ENCODE measurements at places on chromosomes 5 and 9.

- peak; percentile 56 for DNase-seq
Measured at GRCh38 chr5:151271336-151271735, 18.4 kb downstream of the GM2A start.

- no peak for DNase-seq
Measured at GRCh38 chr9:5446451-5447236, 3.7 kb upstream of the CD274 start.

GRCh38 chr5:98905857-98906688 lies 22.7 kb downstream of the CHD1 start:
- peak; percentile 83 for DNase-seq

GRCh38 chr5:165161204-165161603 lies 1655.8 kb downstream of the MAT2B start:
- DNase-seq, result no peak

DNA sequence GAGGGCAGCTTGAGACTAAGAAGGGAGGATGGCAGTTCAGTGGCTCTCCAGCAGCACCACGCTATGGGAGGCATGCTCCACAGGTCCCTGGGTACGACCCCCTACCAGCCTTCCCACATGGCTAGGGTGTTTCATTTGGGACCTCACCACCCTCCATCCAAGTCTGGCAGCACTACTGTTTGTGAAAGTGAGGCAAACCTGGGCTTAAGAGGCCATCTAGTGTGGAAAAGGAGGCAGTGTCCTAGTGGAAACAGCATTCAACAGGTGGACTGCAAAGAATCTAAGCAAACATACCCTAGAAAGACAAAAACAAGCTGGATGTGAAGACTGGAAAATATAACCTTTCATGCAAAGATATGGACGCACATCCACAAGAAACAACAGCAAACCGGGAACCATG lies 4.8 kb upstream of the C5orf47 start:
- DNase-seq, result no peak

GRCh38 chr9:77435277-77435676 lies 212.8 kb downstream of the GNA14 start:
- DNase-seq, result no peak

DNA sequence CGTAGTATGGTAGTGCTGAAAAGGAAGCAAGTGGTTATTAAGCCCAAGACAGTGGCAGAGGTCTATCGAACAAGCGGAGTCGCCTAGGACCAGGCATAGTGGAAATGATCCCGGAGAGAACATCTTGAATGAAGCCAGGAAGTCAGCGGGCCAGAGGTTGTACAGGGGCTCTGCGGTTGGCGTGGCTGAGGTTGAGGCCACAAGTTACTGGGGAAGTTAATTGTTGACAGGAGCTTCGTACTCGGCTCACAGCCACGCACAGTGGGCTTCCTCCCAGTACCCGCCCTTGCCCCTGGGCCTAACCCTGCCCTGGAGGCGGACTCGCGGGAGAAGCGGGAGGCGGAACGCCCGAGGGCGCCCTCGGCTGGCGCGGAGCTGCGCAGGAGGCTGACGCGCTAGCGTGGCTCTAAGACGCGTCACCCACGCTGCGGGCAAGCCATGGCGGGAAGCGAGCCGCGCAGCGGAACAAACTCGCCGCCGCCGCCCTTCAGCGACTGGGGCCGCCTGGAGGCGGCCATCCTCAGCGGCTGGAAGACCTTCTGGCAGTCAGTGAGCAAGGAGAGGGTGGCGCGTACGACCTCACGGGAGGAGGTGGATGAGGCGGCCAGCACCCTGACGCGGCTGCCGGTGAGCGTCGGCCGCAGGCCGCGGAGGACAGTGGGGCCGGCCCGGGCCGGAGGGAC lies at the start of gene FBXO4:
Gene FBXO4 (plus strand): TSS at position 410 of the 683 bp plus-strand sequence. CDS start 29 bp downstream, at position 439.
- peak; percentile 84 for DNase-seq

- no peak for DNase-seq
Measured at GRCh38 chr5:119289438-119290044, 66.3 kb upstream of the TNFAIP8 start.

- no peak for DNase-seq
Measured at GRCh38 chr9:81499594-81499993, 189.8 kb downstream of the TLE1 start.

DNA sequence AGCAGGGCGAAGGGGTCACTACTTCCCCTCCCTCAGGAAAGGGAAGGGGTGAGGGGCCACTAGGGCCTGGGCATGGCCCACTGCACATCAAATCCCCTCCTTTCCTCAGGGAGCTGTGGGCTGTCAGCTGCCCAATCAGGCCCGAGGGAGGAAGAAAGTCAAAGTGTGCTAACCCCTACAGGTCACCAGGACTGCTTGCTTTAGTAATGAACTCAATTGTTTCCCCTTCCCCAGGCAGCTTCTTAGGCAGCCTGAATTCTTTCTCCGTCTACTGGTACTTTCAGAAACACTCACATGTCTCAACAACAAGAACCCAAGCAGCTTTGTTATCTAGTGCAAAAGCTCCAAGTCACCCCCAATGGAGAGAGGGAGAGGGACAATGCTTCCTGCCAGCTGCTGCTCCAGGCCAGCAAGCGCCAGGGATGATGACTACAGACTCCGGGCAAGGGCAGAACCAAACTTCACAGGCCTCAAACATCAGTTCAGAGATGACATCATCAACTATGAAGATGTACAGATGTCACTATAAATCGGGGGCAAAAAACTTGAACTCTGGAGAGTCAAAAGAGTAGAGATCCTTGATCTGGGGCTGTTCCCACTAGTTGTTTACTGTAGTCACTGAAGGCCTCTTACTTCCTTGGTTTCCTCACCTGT lies 100.7 kb downstream of the SLIT3 start:
- no peak for DNase-seq

DNA sequence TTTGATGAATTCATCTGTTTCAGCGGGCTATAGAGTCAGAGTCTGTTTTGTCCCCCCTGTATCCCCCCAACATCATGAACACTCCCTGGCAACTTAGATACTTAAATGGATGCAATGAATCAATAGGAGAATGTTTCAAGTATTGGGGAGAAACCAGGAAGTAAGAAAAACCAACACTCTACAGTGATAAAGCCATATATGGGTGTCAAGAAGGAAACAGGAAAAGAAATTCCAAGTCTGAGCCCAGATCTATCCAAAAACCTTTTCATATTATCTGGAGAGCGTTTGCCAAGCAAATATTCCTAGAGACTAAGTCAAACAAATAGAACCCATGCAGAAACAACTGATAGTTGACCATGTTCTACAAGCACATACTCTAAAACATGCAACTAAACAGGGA lies 2.3 kb upstream of the GNAQ start:
- DNase-seq, result no peak

DNA sequence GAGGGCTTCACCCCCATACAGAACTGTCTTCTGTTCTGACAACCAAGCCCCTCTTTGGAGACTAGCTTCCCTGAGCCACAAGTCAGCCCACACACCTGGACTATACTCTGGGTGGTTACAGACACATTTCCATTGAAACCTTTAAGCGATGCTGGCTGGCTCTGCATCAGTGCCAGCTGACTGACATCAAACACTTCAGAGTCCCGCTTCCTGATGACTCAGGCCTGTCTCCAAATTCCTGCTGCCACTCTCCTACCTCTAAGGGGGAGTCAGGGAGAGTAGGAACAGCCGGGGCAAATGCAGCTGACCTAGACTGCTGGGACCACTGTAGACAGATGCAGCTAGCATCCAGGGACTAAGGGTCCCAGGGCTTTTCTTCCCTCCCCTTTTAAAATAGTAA lies 59.4 kb downstream of the SIL1 start:
- no peak for DNase-seq

DNA sequence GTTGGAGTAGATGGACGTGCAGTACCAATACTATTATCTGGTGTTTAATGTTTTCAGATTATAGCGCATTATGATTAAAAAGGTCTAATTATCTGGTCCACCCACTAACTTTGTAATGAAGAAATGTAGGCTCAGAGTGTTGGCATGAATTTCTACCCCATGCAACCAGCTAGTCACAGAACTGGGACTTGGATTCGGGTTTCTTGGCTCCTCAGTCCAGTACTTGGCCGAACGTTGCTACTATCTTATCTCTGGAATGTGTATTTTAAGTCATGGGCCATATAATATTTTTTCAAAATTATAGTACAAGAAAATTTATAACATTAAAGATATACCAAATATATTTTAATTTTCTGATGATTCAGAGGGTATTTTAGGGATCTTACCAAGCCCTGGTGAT lies 657.5 kb upstream of the DMAC1 start:
- no peak for DNase-seq

- no peak for DNase-seq
Measured at GRCh38 chr5:106418196-106418595, 1252.5 kb downstream of the EFNA5 start.

DNA sequence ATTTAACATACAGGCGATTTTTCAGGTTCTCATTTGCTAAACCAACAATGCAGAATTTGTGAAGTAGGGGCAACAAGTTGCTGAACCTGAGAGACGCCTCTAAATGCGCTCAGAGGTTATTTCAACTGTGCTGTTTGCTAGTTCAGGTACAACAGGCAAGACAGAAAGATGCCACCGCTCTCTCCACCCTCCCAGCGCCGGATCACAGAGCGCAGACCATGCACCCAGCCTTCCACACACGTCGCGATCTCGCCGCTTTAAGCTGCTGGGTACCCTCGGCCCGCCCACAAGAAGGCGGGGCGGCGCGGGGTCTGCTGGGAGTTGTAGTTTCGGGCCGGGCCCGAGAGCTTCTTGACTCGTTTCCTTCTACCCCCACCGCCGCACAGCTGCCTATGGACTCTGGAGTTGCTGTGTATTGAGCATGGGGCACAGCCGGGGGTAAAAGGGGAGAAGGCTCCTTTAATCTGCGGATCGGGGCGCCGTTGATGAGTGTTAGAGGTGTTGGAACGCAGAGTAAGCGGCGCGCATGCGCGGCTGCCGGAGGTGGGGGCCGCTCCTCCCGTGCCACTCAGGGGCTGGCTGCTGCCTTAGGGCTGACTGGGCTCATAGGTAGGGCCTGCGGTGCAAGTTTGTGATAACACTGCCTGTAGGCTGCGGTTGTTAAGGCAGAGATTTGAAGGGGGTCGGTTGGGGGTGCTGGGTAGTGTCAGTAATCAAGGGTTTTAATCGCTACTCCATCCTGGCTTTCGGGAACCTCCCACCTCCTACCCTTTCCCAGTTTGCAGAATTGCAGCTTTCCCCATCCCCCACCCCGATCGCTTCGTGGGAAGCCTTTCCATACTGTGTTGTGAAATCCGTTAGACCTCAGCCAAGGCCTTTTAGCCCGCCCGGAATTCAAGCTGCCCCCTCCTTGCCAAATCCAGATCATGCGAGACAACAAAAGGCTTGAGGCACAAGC lies 40.3 kb upstream of the ABCA1 start:
- DNase-seq, result peak; percentile 92

DNA sequence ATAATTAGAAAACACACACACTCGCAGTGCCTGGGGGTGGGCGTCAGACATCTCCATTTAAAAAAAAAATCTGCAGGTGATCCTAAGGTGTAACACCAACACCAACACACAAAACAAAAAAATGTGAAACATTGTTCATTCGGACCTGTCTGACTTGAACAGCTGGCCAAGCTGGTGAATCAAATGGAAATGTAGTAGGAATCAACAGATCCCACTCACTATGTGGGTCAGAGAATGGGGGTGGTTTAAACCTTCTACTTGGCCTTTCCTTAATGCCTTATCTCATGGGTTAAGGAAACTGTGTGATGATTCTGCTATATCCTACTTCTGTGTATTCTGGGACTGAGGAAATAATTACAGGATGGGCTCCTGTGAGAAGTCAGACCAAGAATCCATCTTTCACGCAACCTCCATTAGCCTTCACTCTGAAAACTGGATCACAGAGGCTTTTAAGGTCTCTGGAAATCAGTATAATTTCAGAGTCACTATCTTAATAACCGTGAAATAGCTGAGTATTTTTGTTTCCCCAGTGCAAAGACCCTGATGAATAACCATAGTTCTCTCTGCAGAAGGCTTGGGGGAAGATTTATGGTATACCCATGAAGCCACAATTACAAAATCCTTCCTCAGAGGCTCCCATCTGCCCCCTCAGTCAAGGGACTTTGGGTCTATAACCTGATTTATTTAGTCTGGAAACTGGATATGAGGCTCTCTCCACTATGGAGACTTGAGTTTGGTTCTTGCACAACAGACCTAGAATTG lies 17.2 kb upstream of the MCCC2 start:
- no peak for DNase-seq

DNA sequence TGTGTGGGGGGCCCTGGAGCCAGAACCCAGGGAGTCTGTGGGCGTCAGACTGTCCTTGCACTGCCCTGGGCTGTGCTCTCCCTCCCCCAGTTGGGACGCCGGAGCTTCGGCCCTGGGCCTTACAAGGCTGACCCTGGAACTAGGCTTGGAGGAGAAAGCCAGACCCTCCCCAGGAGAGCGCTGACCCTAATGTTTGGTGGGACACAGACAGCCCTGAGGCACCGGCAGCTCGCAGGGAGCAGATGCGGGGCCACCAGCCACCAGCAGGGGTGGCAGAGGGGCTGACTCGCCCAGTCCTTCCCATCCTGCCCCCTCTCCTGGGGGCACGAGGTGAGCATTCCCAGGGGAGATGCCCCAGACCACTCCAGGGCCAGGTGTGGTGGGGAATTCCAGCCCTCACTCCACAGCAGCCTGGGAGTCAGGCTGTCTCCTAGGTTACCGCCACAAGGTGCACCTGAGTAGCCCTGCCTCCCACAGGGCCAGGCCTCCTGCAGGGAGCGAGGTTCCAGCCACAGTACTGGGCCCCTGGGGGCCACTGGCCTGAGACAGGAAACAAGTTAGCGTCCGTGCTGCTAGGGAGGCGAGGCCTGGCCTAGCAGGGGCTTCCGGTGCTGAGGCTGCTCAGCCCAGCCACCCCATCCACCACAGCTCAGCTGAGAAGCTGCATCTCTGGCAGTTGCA lies 134.6 kb downstream of the OLFM1 start:
- no peak for DNase-seq

GRCh38 chr5:39608024-39608423 lies 183.2 kb upstream of the DAB2 start:
- DNase-seq, result peak; percentile 13

GRCh38 chr5:157963761-157964160 lies 104.8 kb upstream of the CLINT1 start:
- peak; percentile 30 for DNase-seq

GRCh38 chr5:154214371-154215106 lies 24.0 kb downstream of the GALNT10 start:
- peak; percentile 23 for DNase-seq

DNA sequence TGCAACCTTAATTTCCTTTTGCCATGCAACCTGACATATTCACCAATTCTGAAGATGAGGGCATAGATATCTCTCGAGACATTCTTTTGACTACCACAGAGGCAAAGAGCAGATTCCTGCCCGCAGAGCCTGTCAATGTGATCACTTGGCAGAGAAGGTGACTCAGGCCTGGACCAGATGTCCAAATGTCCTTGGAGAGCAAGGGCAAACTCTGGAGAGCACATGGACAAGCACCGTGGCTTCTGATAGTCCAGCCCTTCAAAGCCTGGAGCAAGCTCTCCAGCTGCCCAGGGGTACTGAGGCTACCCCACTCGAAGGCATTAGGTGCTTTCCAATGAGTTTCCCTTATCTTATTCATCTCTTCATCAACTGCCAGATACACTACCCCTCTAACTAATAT lies 50.4 kb upstream of the ALDH1B1 start:
- no peak for DNase-seq

DNA sequence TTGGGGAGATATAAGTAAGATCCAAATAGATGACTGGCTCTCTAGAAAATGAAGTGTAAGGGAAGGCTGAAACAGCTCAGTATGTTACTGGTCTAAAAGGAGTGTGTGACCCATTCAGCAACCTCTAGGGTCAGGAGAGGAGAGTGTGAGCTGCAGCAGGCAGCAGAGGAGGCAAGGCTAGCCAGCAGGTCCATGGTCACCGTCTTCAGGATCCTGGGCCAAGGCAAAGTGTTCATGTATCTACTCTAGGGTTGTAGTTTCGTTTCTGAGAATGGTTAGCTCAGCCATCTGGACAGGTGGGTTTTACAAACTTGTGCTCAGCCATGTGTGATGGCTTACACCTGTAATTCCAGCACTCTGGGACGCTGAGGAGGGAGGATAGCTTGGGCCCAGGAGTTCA lies 13.7 kb downstream of the MYO10 start:
- no peak for DNase-seq
